PC-3 (cell line): ENCODE measurements at places on chromosomes 7 and 10.

- DNase-seq: peak; percentile 88
Measured at GRCh38 chr10:121942749-121943416, 15.1 kb upstream of the ATE1 start.

- no peak for DNase-seq
Measured at GRCh38 chr10:26479766-26480492, 41.8 kb downstream of the APBB1IP start.

DNA sequence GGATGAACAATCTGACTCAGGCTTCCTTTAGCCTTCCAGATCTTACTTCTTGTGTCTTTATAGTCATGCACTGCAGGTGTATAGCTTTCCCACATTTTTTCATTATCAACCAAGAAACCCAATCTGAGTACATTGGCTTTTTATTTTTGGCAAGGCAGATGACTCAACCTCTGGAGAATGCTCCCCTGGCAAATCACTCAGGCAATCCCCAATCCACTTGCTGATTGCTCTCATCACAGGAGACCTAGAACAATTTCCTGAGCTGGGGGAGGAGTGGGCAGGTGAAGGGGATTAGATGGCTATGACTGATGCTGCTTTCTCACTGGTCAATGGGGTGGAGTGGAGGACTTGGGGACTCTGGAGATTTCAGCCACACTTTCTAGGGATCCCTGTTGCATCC, 134.4 kb downstream of the SLC16A9 start:
- peak; percentile 98 for DNase-seq

GRCh38 chr10:63388421-63389031, 77.3 kb downstream of the JMJD1C start:
- DNase-seq: peak; percentile 45

GRCh38 chr10:7192831-7193361, 217.9 kb downstream of the SFMBT2 start:
- no peak for DNase-seq

- no peak for DNase-seq
Measured at GRCh38 chr10:89216056-89216455, 8.9 kb upstream of the CH25H start.

DNA sequence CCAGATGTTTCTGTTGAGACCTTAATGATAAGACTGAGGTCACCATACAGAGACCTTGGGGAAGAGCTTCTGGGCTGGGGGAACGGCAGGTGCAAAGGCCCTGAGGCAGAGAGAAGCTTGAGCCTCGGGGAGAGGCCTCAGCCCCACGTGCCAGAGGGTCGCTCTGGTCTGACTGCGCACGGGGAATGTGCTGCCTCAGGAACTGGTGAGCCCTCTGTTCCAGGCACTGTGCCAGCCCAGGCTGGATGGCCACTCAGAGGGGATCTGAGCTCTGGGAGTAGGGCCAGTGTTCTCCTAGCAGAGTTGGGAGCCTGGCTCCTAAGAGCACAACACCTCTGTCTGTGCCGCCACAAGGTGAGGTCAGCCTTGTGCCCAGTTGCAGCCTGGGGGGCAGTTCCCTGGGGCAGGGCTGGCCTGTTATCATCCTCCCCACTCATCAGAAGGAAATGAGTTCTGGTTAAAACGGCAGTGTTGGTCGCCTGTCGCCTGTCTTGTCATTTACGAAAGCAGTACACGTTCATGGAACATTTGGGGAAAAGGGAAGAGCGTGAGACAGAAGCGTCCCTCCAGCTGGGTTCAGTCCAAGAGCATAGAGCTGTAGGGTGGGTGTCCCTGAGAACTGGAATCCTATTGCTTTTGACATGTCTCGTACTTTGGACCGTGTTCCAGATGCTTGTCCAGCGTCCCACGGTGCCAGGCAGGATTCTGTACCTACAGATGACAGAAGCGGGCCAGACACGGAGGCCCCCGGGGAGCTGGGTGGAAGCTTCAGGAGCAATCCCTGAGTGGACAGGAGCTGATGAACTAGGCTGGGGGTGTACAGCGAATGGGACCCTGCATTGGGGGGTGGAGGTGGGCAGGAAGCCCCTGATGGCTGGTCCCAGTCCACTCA, 4.3 kb downstream of the TTYH3 start:
- no peak for DNase-seq

DNA sequence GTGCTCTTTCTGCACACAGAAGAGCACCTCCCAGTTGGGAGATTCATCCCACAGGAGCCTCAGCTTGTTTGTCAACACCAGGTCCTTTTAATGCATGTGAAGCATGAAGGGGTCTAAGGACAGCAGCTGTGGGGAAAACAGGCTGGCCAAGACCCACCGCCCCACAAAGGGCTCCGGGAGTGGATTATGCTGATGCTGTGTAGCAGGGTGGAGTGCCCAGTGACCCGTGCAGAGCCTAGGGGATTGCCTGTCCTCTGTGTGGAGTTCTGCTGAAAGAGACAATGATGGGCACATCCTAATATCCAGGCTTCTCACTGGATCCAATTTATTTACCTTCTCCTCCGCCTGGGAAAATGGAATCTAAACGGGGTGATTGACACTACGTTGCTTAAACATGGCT, 74.0 kb downstream of the PIP4K2A start:
- no peak for DNase-seq

- DNase-seq: no peak
Measured at GRCh38 chr7:37212556-37212955, 236.1 kb downstream of the ELMO1 start.

- DNase-seq: no peak
Measured at GRCh38 chr7:132400561-132401142, 175.6 kb downstream of the PLXNA4 start.

DNA sequence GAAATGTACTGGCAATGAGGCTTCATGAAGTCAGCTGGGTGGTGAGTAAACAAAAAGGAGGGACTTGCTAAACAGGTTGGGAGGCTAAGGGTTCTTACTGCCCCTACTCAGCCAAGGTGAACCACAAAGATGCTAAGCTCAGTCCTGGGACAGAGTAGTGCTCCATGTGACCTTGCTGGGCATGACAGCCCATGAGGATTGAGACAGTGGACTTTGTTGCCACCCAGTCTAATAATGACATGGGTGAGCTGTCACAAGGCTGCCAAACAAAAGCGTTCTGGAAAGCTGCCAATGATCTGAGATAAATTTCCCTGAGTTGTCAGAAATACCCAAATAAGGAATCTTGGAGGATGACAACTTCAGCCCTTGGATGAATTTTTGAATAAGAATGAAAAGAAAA, 75.2 kb downstream of the CLEC2L start:
- peak; percentile 50 for DNase-seq

GRCh38 chr10:60906411-60906810, 37.6 kb downstream of the RHOBTB1 start:
- DNase-seq: no peak

- no peak for DNase-seq
Measured at GRCh38 chr7:158186406-158186805, 401.2 kb downstream of the PTPRN2 start.

DNA sequence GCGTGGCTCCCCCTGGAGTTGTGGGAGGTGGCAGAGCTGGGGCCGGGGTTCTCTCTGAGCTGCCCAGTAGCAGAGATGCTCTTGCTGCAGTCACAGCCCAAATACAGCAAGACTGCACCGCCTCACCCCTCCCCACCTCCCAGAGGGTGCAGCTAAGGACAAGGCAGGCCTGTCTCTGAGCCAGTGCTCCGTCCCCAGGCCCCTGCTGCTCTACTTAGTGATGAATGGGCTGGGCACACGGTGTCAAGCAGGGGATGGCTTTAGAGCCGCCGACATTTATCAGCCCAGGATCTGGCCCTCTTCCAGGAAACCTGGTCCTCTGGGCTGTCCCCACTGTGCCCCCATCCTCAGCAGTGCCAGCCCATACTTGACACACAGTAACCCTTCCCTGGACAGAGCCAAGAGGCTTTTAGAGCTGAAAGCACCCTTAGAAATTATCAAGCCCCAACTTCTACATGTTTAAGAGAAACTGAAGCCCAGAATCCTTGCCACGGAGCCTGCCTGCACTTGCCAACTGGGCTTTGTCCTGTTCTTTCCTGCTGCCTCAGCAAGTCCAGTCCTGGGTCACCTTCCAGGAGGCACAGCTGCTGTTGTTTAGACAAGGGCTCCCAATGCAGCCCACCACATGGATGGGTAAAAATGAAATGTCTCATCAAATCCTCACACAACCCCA, 137.1 kb upstream of the UNC5B start:
- no peak for DNase-seq

- DNase-seq: no peak
Measured at GRCh38 chr7:81245353-81245752, 326.5 kb upstream of the SEMA3C start.

DNA sequence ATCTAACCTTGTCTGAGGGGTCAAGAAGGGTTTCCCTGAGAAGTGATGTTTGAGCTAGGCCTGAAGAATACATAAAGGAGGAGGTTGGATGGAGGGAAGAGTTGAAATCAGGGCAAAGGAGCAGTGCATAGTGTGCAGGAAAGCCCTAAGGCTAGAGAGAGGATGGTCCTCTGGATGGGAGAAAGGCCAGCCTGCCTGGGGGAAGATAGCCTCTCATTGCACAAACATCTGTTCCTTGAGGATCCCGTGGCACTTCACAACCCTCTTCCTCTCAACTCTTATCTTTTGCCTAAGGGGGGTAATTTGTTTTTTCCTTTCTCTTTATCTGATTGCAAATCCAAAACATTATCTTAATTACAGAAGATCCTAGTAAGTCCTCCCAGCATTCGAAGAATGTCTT, 35.7 kb downstream of the STAMBPL1 start:
- no peak for DNase-seq

DNA sequence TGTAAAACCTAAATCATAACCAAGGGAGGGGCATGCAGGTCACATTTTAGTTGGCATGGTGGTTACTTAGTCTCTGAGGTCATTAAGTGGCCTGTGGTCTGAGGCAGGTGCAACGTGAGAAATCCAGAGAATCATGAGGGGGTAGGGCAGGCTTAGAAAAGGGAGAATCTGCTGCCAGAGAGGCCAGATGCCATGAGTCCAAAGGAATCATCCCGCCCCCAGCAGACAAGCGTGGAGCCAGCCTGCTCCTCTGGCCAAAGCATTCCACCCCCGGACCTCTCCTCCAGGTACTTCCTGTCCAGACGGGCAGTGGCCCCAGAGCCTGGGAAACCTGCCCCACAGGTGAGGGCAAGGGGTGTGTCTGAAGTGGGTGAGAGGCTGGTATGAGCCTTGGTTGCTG, 196.4 kb upstream of the ZNF32 start:
- DNase-seq: no peak

DNA sequence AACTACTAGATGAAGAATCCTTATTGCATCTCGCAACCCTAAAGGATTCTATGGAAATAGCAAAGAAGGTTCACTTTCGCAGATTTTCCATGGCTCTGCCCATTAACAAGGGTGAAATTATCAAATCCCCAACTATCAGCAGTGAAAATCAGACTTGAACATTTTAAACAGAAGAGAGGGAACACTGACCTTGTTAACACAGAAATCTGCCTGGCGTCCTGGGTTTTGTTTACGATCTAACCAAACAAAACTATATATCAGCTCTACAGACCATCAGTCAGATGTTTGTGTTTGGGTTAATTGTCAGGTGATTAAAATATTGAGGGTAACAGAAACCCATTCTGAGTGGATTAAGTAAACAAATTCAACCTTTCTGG, 1.9 kb downstream of the CTTNBP2 start:
- no peak for DNase-seq

DNA sequence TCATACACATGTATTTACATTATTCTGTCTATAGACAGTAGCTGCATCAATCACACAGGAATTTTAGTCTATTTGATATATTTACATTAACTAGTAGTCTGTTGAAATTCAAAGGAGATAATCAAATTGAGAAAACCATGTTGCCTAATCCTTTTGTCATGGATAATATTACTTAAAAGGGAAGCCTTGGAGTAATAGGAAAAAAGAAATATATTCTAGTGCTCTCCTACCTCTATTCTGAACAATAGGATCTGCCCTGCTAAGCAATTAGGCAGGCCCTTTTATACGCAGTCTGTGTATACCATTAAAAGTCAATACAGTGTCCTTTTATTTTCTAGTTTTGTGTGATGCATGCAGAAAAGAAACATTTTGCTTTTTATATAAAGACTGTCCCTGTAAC, 24.5 kb downstream of the UMAD1 start:
- no peak for DNase-seq

GRCh38 chr7:127822822-127823508, 171.0 kb downstream of the SND1 start:
- DNase-seq: peak; percentile 78

GRCh38 chr7:41711283-41712064, 8.6 kb upstream of the INHBA start:
- DNase-seq: peak; percentile 55

GRCh38 chr7:47091141-47091540, 490.8 kb downstream of the TNS3 start:
- no peak for DNase-seq

DNA sequence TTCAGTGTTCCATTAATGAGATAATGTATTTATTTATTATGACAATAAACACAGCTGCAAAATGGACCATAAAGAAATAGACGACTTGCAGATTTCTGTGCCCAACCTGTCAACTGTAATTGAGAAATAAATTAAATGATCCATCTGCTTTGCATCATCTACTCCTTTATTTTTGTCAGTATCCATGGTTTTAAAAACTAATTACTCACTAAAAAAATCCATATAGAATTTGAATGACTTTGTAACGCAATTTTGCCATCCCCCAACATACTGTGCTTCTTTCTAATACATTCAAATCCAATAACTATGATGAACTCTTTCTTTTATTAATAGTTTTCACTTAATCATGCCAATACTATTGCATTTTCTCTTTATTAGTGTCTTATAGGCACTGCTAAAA, 388.5 kb upstream of the SORCS1 start:
- DNase-seq: no peak

- DNase-seq: no peak
Measured at GRCh38 chr7:25633426-25634036, 405.2 kb upstream of the NPVF start.

GRCh38 chr7:99098286-99098823, 45.6 kb downstream of the SMURF1 start:
- DNase-seq: no peak

DNA sequence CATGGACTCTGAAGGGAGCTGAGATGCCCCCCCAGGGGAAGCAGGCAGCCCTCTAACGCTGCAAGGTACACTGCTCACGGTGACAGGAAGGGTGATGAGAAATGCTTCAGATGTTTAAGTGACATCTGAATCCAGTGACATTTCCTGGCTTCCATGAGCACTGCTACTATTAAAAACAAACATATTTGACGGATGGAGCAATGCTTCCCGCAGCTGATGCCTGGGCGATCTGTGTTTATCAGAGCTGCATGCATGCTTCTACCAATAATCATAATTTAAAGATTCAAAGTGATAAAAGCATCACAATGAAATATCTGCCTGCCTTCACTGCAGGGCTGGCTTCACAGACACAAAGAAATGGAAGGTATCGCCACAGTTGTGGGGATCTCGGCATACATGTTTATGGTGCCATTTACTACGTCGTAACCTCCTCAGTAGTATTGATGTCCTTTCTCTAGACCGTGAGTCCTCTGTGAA, 66.1 kb upstream of the AOAH start:
- no peak for DNase-seq

GRCh38 chr7:129947701-129948100, 5.1 kb downstream of the UBE2H start:
- no peak for DNase-seq

GRCh38 chr7:125253452-125254190, 324.0 kb upstream of the POT1 start:
- peak; percentile 60 for DNase-seq
